Osteocyte (in vitro differentiated cells): ENCODE measurements at places on chromosomes 11 and 22. TPM values are rescaled to one million over a fixed set of nuclear protein-coding genes. Genes with fewer than 3 reads are reported as not detected.

ESAM gene
- total RNA-seq, result 0.71 and 1.7 TPM in 2 replicates

KRTAP5-11 gene
- not detected in 2 replicates for total RNA-seq

OR52I2 gene
- not detected in 2 replicates for total RNA-seq

TFIP11 gene
- 32.1 and 39.0 TPM in 2 replicates for total RNA-seq

- peaks cover 5% of the 10 kb centered on the region for H3K36me3 ChIP-seq
- peak within 1 kb of the TSS; percentile 98 for H3K27ac ChIP-seq
- DNase-seq, result peak; percentile 98
Observed at GRCh38 chr22:38872172-38872830, at the start of gene CBX6. Gene CBX6, minus strand, starts transcription at chr22:38872216. Its CDS starts 26 bp downstream, at chr22:38872190.

DNA sequence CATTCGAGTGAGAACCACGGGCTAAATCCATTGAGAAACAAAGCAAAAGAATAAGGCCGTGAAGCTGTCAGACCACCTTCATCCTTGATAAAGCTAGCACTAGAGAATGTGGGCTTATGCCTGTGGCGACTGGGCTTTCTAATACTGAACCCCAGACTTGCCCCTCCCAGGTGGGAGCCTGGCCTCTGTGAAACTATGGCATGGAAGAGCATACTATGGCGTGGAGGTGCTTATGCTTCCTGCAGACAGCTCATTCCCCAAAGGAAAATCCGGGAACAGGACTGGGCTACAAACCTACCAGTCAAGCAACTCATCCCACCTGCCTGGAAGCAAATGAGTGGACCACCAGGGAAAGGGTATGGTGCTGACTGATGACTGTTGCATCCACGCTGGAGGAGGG, 92.4 kb downstream of the ZC3H12C start:
- no peak overlapping the region for H3K4me3 ChIP-seq
- no peaks in the 10 kb centered on the region for H3K36me3 ChIP-seq
- DNase-seq, result no peak
- no peaks in the 10 kb centered on the region for H3K27me3 ChIP-seq
- peaks cover 14% of the 10 kb centered on the region for H3K4me1 ChIP-seq

DNA sequence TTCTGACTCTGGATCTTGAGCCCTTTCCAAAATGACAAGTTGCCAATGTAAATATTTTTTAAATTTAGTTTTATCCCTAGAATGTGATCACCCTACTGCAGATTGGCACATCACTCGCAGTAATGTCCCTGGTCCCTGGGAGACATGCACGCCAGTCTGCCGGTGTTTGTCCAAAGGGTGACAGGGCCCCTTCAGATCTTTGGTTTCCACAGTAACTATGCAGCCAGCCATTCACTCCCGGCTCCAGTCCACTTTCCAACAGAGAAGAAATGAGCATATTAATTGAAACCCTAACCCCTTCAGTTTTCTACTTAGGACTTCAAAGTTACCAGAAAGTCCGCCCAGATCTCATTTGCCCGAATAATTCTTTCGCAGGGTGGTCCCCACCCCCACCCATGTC, 25.8 kb upstream of the RASSF10 start:
- no peaks in the 10 kb centered on the region for H3K36me3 ChIP-seq
- H3K27me3 ChIP-seq, result peaks cover 76% of the 10 kb centered on the region
- no peak for DNase-seq
- no peak overlapping the region for H3K4me3 ChIP-seq
- no peak overlapping the region for H3K27ac ChIP-seq

DNA sequence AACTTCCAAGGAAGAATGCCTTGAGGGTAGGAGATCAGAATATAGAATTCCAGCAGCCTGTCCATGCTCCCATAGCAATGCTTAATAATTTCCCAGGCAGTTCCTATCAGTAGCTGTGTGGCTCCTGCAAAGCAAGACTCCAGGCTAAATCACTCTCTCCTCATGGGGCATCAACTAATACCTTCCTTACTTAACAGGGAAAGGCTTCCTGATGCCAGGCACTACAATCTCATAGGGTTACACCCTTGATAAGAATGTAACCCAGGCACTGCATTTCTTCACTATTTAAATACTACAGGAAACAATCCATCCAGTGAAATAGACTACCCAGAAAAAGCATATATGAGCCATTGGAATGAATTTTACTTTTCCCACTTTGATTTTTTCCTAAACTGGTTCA, 615.0 kb upstream of the ARHGAP42 start:
- no peak overlapping the region for H3K27ac ChIP-seq
- H3K27me3 ChIP-seq, result no peaks in the 10 kb centered on the region
- H3K4me1 ChIP-seq, result no peaks in the 10 kb centered on the region

GRCh38 chr11:128146926-128147605, 440.3 kb downstream of the ETS1 start:
- H3K27me3 ChIP-seq, result peaks cover 14% of the 10 kb centered on the region
- no peaks in the 10 kb centered on the region for H3K36me3 ChIP-seq
- H3K4me3 ChIP-seq, result no peak overlapping the region
- DNase-seq, result no peak
- peaks cover 8% of the 10 kb centered on the region for H3K4me1 ChIP-seq

DNA sequence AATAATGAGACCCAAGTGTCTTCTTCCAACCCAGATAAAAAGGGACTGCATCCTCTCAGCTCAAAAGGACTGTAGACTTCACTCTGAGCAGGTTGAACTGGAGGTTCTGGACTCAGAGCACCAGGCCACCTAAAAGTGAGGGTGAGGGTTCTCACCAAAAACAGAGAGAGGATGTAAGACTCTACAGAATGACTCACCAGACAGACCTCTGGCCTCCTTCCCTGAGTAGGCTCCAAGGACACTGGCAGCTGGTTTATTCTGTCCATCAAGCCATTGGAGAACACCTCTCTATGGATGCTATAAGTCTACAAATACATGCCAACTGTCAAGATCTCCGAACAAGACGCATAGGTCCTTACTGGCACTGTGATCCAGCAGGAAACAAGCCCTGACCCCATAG, 27.2 kb downstream of the FEZ1 start:
- no peak overlapping the region for H3K27ac ChIP-seq
- H3K4me1 ChIP-seq, result no peaks in the 10 kb centered on the region
- peaks cover 4% of the 10 kb centered on the region for H3K36me3 ChIP-seq
- H3K27me3 ChIP-seq, result peaks cover 3% of the 10 kb centered on the region
- DNase-seq, result no peak

DNA sequence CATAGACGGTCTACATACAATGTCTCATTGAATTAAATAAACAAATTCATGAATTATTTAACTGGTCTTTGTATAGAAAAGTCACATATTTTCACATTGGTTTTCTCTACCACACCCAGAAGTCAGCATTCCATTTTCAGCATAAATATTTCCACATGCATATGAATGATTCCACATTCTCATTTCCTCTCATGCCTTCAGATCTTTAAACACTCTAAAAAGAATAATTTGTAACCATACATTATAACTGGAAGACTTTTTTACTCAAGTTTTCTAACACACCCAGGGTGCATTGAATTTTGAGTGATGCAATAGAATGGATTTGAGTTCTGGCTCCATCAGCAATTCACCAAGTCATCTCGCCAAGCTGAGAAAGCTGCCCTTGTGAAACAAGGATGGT, 501.8 kb upstream of the TENM4 start:
- no peaks in the 10 kb centered on the region for H3K4me1 ChIP-seq
- no peak for DNase-seq
- H3K36me3 ChIP-seq, result no peaks in the 10 kb centered on the region
- H3K27ac ChIP-seq, result no peak overlapping the region
- no peak overlapping the region for H3K4me3 ChIP-seq

DNA sequence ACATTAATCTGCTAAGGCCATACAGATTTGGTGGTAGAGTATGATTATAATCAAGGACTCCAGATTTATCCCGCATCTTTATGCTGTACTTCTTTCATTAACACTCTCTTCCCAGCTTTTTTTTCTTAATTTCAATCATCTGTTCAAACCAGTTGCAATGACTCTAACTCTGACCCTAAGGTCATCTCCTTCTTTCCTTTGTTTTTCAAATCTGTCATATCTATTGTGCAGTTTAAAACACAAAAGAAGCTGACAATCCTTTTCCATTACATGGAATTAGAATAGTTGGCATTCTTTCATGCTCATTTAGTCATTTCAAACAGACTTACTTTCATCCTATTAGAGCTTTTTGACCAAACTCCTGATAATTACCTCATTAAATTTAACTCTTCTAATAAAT, 53.6 kb upstream of the GRM5 start:
- no peaks in the 10 kb centered on the region for H3K4me1 ChIP-seq
- no peak overlapping the region for H3K27ac ChIP-seq
- no peak for DNase-seq
- peaks cover 6% of the 10 kb centered on the region for H3K27me3 ChIP-seq

- H3K27me3 ChIP-seq, result peaks cover 2% of the 10 kb centered on the region
- no peak for DNase-seq
- H3K36me3 ChIP-seq, result no peaks in the 10 kb centered on the region
- no peak overlapping the region for H3K27ac ChIP-seq
Observed at GRCh38 chr11:134374891-134375550, 37.0 kb downstream of the B3GAT1 start.
